Right lobe of liver (tissue), 6 donors: ENCODE measurements at places on chromosomes 3 and 15. TPM values are rescaled to one million over a fixed set of nuclear protein-coding genes. Genes with fewer than 3 reads are reported as not detected.
A peak's percentile ranks its signal among the peaks of the same experiment; 100 is the strongest.

ST8SIA2 gene
- not detected for total RNA-seq

ATP13A5 gene
- total RNA-seq: not detected

SLC30A4 gene
- 2.4 TPM for total RNA-seq

MUC20 gene
- 28.9 TPM for total RNA-seq

CNTN3 gene
- 4.3 TPM for total RNA-seq

DNA sequence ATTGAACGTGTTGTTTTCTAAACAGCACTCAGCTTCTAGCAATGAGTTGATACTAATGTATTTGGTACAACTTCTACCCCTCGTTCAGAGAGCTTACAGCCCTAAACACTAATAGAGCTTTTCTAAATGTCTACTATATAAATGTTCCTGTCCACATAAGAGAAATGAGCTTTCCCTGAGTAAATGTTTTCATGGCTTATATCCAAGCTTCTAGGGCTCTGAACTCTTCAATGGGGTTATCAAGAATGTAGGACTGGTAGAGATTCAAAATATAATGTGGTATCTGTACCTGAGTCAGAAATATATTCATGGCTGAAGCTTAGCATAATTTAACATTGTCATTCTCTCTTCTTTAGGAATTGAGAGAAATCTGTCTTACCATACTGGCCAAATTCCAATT, 73.4 kb downstream of the SERPINI1 start:
- no peaks in the 10 kb centered on the region for H3K36me3 ChIP-seq
- DNase-seq: no peak
- H3K27ac ChIP-seq: no peak overlapping the region
- no peaks in the 10 kb centered on the region for H3K4me1 ChIP-seq
- H3K27me3 ChIP-seq: no peaks in the 10 kb centered on the region

DNA sequence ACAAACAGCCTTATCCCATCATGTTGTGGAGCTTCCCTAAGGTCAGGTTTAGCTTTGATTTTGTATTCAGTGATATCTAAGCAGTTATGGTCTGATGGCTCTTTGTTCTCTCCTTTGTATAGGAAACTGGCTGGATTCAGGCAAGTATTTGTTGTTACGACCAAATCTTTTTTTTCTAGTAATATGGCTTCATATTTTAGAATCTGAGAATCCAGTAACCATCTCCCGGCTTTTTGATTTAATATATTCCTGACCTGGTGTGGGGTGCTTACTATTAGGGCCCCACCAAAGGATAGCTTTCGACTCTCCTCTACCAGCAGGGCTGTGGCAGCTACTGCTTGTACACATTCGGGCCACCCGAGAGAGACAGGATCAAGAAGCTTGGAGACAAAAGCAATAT, 23.0 kb downstream of the ARL8B start:
- H3K4me3 ChIP-seq: no peak overlapping the region
- no peaks in the 10 kb centered on the region for H3K36me3 ChIP-seq
- no peak overlapping the region for H3K27ac ChIP-seq

DNA sequence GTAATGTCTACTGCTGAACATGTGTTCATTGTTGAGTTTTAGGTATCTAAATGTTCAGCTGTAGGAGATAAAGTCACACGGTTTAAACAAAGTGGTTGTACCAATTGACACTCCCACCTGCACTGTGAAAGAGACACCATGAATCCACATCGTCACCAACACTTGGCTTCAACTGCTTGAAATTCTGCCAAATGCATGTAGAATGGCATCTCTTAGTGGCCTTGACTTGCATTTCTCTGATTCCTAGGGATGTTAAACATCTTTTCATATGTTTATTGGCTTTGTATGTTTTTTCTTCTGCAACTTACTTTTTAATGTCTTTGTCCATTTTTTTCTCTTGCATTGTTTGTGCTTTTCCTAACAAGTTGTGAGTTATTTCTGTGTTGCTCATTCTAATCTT, 43.4 kb downstream of the RPLP1 start:
- H3K36me3 ChIP-seq: no peaks in the 10 kb centered on the region
- H3K27me3 ChIP-seq: no peaks in the 10 kb centered on the region

DNA sequence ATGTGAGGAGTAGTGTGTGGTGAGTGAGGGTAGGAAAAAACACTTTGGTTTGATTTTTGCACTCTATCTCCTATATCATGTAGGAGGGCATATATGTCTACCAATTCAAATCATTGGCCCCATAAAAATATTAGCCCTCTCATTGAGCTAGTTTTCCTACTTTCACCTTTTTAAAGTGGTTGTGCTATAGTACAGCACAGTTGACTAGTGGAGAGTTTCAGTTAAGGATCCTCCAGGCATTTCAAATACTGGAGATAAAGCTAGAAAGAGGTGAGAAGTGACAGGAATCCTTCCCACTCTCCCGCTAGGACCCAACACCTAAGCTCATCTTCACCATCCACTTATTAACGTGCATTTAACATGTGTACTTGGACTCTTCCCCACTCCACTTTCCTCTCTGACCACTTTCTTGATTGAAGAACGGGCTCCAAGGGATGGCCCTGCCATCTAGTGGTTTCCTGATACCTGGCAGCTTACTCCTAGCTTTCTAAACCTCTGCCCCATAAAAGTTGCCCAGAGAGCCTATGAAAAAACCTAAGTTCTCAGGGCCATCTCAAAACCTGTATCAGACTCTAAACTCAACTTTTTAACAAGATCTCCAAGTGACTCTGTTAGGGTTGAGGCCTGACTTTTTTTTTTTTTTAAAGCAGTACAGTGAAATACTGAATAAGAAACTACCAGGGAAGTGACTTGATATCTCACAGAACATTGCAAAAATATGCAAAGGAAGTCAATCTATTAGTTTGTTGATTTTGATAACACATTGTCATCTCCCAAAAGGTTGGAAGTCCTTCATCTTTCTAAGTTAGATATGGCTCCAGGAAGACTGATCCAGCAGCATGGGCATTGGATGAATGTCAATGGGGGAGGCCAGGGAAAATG, 17.9 kb downstream of the IL12A start:
- H3K36me3 ChIP-seq: no peaks in the 10 kb centered on the region
- H3K4me3 ChIP-seq: no peak overlapping the region
- H3K27ac ChIP-seq: no peak overlapping the region
- H3K27me3 ChIP-seq: no peaks in the 10 kb centered on the region
- no peak for DNase-seq
- H3K4me1 ChIP-seq: no peaks in the 10 kb centered on the region

- peaks cover 54% of the 10 kb centered on the region for H3K36me3 ChIP-seq
- H3K4me3 ChIP-seq: no peak overlapping the region
- H3K27me3 ChIP-seq: no peaks in the 10 kb centered on the region
- H3K4me1 ChIP-seq: no peaks in the 10 kb centered on the region
- DNase-seq: no peak
- H3K27ac ChIP-seq: no peak overlapping the region
Measured at GRCh38 chr3:161250116-161250515, 29.0 kb downstream of the NMD3 start.

- H3K4me1 ChIP-seq: no peaks in the 10 kb centered on the region
- H3K27me3 ChIP-seq: no peaks in the 10 kb centered on the region
- H3K27ac ChIP-seq: no peak overlapping the region
- DNase-seq: no peak
- H3K4me3 ChIP-seq: no peak overlapping the region
Measured at GRCh38 chr3:102528727-102529126, 93.9 kb downstream of the ZPLD1 start.

DNA sequence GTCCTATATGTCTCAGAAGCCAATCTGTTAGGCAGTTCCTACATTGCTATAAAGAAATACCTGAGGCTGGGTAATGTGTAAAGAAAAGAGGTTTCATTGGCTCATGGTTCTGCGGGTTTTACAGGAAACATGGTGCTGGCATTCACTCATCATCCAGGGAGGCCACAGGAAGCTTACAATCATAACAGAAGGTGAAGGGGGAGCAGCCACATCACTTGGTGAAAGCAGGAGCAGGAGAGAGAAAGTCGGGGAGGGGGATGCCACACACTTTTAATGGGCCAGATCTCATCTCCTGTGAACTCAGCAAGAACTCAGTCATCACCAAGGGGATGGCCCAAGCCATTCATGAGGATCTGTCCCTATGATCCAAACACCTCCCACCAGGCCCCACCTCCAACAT, 9.1 kb downstream of the SLC49A4 start:
- no peak for DNase-seq
- no peak overlapping the region for H3K27ac ChIP-seq
- H3K4me3 ChIP-seq: no peak overlapping the region

DNA sequence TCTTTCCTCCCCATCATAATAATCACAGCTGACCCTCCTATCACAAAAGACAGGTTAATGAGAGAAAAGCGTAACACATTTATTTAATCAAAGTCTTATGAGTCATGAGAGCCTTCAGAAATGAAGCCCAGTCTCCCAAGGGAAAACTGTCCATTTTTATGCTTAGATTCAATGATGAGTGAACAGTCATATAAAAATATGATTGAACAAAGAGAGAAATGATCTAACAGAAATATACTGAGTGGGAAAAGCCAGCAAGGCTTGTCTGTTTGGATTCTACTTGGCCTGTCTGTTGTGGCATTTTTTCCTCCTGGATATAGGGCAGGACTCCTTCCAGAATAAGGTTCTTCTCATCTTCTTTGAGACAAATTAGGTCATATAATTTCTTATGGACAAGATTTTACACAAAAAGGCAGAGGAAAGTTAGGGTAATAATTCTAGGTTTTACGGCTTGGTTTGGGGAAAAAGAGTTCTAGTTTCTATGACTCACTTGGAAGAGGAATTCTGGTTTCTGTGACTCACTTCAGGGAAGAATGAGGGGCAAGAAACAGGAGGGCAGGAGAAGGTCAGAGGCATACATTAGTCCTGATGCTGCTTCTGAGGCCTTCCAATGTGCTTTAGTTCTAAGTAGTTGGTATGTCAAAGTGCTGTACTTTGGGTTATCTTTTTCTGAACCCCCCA, 534.2 kb downstream of the ZIC1 start:
- no peaks in the 10 kb centered on the region for H3K27me3 ChIP-seq
- no peaks in the 10 kb centered on the region for H3K36me3 ChIP-seq
- H3K4me1 ChIP-seq: no peaks in the 10 kb centered on the region
- H3K27ac ChIP-seq: no peak overlapping the region
- H3K4me3 ChIP-seq: no peak overlapping the region

DNA sequence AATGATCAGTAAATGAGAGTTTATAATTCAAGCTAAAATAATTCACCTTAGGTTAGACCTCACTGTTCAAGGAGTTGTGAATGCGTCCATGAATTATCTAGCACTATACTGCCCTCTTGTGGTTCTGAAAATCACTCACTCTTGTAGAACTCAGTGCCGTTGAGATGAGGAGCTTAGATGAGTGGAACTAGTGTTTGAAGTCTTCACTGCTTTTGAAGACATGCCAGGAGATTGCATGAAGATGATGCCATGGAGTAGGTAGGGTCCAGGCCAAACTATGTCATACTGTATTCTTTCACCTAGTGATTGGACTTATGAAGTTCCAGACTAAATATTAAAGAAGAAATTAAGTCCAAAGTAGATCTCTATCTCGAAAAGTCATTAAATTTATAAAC, 28.8 kb downstream of the LYSMD4 start:
- no peaks in the 10 kb centered on the region for H3K36me3 ChIP-seq
- DNase-seq: no peak
- no peaks in the 10 kb centered on the region for H3K27me3 ChIP-seq
- no peak overlapping the region for H3K4me3 ChIP-seq
- H3K27ac ChIP-seq: peak overlapping the region; percentile 85
- H3K4me1 ChIP-seq: peaks cover 7% of the 10 kb centered on the region

- H3K27me3 ChIP-seq: no peaks in the 10 kb centered on the region
- peaks cover 72% of the 10 kb centered on the region for H3K36me3 ChIP-seq
- H3K4me1 ChIP-seq: no peaks in the 10 kb centered on the region
- H3K4me3 ChIP-seq: no peak overlapping the region
- no peak for DNase-seq
Measured at GRCh38 chr3:172334671-172335207, 113.5 kb downstream of the GHSR start.

DNA sequence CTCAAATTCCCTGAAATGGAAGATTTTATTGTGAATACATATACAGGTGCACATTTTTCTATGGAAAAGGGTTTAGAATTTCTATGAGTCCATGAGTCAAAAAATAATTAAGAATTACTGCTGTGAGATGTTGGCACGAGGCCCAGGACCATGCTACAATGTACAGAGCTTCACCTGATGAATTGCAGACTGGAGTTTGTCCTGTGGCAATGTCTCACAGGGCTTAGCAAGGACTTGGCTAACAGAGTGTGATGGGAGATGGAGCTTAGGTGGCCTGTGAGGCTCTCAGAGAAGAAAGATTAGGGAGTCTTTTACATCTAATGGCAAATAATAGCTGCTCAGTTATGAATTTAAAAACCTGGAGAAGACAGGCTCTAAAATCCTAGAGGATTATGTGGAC, 219.5 kb upstream of the CBLB start:
- no peaks in the 10 kb centered on the region for H3K36me3 ChIP-seq
- no peak overlapping the region for H3K4me3 ChIP-seq
- no peaks in the 10 kb centered on the region for H3K27me3 ChIP-seq
- no peaks in the 10 kb centered on the region for H3K4me1 ChIP-seq
- DNase-seq: no peak

- DNase-seq: no peak
- H3K27ac ChIP-seq: no peak overlapping the region
- peak overlapping the region; percentile 17 for H3K4me3 ChIP-seq
- H3K4me1 ChIP-seq: no peaks in the 10 kb centered on the region
Measured at GRCh38 chr3:194397757-194398312, 1.2 kb downstream of the GP5 start.

DNA sequence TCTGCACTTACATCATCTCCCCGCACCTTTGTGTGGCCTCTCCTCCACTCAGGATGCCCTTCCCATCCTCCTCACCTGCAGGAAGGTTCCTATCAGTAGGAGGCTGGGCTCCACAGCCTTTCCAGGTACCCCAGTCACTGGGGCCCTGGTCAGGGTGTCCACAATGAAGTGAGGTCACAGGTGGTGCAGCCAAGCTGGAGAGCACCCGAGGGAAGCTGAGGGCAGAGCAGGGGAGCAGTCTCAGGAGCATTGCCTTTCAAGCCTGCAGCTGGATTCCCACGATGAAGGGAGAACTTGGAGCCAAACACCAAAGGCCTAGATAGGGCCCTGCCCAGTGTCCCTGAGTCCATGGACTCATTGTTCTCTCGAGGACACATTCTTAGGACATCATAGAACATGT, 23.6 kb downstream of the MGLL start:
- H3K27ac ChIP-seq: no peak overlapping the region
- no peaks in the 10 kb centered on the region for H3K27me3 ChIP-seq
- H3K4me1 ChIP-seq: peaks cover 7% of the 10 kb centered on the region
- peaks cover 10% of the 10 kb centered on the region for H3K36me3 ChIP-seq
- H3K4me3 ChIP-seq: no peak overlapping the region

DNA sequence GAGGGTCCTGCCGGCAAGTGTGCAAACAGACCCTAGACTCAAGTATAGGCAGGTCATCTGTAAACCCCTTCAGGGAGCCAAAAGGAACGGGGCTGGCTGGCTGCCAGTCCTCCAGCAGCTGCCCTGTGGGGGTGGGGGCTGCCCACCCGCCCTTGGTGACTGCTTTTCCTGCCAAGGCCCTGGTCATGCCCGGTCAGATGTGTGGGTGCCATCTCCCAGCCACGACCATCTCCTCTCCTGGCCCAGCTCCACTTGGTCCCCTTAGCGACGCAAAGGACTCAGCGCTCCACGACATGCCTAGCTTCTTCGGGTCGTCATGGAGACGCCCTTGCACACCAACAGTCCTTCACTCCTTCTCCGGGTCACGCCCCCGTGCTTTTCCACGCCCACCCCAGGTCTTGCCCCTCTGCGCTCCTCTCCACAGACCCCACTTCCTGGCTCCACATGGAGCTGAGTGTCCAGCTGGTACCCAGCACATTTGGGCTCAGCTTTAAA, 2.4 kb downstream of the MUC4 start:
- no peak overlapping the region for H3K27ac ChIP-seq
- H3K27me3 ChIP-seq: no peaks in the 10 kb centered on the region
- DNase-seq: no peak
- no peaks in the 10 kb centered on the region for H3K4me1 ChIP-seq
- no peak overlapping the region for H3K4me3 ChIP-seq
- no peaks in the 10 kb centered on the region for H3K36me3 ChIP-seq
